Lower lobe of right lung (tissue), 2 donors: ENCODE measurements at places on chromosomes 12 and 14. TPM values are rescaled to one million over a fixed set of nuclear protein-coding genes. Genes with fewer than 3 reads are reported as not detected.
A peak's percentile ranks its signal among the peaks of the same experiment; 100 is the strongest.

- no peak for DNase-seq
Measured at GRCh38 chr12:95319694-95320331, 102.2 kb downstream of the VEZT start.

DNA sequence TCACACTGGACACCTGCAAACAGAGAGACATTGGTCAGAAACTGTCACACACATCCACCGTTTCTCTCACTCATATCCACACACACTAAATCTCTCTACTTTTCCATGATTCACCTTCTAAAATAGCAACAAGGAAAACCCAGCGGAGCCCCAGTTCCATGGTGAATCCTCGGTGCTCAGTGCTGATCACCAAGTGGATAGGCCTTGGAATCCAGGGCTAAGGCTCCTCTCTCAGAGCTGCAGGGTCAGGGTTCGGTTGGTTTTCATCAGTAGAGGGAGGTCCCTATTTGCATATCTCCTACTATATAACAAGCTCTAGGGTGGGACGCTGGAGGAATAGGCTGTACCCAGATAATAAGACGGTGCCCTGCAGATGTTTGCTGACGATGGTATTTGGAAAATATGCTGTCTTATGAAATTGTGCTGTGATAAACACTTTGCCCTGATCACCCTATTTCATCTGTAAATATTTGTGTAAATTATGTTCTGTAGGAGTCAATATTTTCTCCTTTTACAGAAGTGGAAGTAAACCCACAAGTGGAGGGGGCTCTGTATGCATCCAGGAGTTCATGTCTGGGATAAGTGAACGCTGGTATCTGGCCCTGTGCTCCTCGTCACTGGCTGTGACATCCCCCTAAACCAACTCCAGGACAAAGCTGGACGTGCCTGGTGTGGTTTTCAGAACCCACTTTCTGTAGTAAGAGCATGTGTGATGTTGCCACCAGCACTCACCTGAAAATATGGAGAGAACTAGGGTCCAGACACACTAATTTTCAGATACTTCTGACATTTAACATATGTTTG, 709.2 kb downstream of the TMEM121 start:
- DNase-seq = no peak

GRCh38 chr12:32379213-32379612, 20.1 kb upstream of the FGD4 start:
- no peak for DNase-seq

- DNase-seq = peak; percentile 52
Measured at GRCh38 chr12:52215587-52216031, 17.4 kb upstream of the KRT7 start.

DNA sequence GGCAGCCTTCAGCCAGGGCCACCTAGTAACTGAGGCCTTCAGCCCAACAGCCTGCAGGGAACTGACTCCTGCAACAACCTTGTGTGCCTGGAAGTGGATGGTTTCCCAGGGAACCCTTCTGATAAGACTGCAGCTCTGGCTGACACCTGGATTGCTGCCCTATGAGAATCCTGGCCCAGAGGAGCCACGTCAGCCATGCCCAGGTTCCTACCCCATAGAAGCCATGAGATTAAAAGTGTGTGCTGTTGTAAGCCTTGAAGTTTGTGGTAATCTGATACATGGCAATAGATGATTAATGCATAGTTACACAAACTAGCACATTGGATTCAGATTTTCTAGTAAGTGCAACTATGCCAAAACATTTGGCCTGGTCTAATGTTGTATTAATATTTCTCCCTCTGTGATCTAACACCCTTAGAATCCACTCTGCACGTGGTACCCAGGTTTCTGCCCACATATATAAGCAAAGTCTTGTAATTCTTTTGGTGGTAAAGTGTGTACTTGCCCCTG, 64.8 kb upstream of the BEGAIN start:
- DNase-seq = no peak

GRCh38 chr12:56682323-56682722, 5.8 kb downstream of the PTGES3 start:
- no peak for DNase-seq

- DNase-seq = no peak
Measured at GRCh38 chr14:22555384-22556011, 33.5 kb downstream of the DAD1 start.

- no peak for DNase-seq
Measured at GRCh38 chr14:45940318-45940717, 687.3 kb upstream of the MIS18BP1 start.

DNA sequence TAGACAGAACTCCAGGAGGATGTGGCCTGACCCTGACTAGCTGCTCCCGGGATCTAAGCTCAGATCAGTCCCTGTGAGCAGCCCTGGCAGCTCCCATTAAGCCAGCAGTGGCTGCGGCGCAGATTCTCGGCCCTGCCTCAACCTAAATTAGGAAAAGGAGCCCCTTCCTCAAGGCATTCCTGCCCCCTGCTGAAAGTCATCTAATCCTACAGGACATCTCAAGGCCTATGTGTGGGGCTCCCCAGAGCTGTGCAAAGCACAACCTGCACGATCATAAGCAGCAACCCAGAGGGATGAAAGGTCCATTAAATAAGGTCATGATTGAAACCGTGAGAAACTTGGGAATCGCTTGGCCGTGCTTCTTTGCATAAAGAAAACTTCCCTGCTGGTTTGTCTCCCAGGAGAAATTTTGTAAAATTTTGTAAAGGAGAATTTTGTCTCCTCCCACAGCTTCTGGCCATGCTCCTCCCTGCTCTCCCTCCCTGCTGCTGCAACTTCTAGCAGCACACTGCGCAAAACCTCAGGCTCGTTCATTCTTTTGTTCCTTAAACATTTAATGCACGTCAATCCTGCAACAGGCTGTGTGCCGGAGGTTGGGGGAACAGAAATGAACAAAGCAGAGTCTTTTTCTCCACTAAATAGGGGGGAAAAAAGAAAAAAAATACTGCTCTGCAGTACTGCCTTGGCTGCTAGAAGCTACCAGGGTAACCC, 96.6 kb upstream of the SLC35F4 start:
- DNase-seq = no peak

GRCh38 chr12:85698937-85699336, 137.3 kb downstream of the RASSF9 start:
- no peak for DNase-seq

DNA sequence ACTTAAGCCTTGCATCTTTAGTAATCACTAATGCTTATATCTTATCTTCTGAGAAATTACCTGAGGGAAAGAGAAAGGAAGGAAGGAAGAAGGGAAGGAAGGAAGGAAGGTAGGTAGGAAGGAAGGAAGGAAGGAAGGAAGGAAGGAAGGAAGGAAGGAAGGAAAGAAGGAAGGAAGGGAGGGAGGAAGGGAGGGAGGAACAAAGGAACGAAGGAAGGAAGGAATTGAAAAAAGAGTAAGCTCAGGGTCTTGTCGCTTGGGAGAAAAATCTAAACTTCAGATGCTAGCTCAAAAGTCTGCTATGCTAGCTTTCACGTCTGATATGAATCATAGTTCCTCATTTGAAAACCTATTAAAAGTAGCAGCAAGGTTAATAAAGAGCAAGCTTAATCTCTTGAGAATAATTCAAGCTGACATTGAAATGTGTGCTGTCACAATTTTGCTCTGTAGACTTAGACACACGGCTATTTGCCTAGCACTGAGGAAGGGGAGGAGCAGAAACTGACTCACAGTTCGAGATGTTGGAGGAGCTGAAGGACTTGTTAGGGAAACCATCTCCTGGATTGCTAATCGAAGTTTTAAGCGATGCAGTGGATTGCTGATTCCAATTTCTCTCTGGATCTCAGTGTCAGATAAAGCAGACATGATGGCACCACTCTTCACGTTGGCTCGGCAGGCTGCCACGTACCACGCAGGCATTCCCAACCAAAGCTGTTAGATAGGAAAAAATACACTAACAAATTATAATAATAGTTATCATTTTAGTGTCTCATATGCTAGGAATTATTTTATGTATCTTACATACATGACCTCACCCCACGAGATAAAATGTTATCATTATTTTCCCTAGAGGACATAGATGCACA, 216.7 kb downstream of the ACSS3 start:
- DNase-seq = no peak

DNA sequence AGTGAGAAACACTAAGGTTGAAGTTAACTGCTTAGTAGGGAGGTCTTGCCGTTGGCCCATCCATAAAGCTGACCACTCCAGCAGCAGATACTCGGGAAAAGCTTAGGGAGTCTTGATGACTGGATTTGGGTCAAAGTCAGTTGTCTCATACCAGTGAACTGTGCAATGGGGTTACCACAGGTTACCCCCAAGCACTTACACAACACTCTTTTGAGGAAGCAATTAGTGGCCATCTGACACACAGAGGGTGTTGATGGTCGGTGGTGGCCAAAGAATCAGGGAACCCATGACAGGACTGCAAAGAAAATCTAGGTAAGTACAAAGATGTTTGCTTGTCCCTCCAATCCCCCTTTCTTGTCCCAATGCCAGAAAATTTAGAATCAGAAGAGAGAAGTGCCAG, 410.2 kb downstream of the APAF1 start:
- no peak for DNase-seq

- DNase-seq = no peak
Measured at GRCh38 chr14:68638141-68638999, 154.5 kb downstream of the ZFP36L1 start.

GRCh38 chr14:90548455-90548854, 151.6 kb downstream of the CALM1 start:
- no peak for DNase-seq

GRCh38 chr14:97056086-97056485, 258.9 kb downstream of the VRK1 start:
- no peak for DNase-seq

- DNase-seq = no peak
Measured at GRCh38 chr12:96719660-96720362, 187.2 kb upstream of the NEDD1 start.

- no peak for DNase-seq
Measured at GRCh38 chr12:9048930-9049329, 59.6 kb downstream of the KLRG1 start.

- DNase-seq = no peak
Measured at GRCh38 chr14:25477316-25478098, 427.6 kb upstream of the STXBP6 start.

GRCh38 chr12:111557271-111558106, 41.6 kb downstream of the ATXN2 start:
- DNase-seq = no peak

DNA sequence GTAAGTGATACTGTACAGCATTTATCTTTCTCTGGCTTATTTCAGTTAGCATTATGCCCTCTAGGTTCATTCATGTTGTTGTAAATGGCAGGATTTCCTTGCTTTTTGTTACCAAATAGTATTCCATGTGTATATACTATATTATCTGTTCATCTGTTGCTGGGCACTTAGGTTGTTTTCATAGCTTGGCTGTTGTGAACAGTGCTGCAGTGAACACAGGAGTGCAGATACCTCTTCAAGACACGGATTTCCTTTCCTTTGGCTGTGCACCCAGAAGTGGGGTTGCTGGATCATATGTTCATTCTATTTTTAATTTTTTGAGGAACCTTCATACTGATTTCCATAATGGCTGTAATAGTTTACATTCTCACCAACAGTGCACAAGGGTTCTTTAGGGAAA, 21.5 kb downstream of the EP400 start:
- no peak for DNase-seq

DNA sequence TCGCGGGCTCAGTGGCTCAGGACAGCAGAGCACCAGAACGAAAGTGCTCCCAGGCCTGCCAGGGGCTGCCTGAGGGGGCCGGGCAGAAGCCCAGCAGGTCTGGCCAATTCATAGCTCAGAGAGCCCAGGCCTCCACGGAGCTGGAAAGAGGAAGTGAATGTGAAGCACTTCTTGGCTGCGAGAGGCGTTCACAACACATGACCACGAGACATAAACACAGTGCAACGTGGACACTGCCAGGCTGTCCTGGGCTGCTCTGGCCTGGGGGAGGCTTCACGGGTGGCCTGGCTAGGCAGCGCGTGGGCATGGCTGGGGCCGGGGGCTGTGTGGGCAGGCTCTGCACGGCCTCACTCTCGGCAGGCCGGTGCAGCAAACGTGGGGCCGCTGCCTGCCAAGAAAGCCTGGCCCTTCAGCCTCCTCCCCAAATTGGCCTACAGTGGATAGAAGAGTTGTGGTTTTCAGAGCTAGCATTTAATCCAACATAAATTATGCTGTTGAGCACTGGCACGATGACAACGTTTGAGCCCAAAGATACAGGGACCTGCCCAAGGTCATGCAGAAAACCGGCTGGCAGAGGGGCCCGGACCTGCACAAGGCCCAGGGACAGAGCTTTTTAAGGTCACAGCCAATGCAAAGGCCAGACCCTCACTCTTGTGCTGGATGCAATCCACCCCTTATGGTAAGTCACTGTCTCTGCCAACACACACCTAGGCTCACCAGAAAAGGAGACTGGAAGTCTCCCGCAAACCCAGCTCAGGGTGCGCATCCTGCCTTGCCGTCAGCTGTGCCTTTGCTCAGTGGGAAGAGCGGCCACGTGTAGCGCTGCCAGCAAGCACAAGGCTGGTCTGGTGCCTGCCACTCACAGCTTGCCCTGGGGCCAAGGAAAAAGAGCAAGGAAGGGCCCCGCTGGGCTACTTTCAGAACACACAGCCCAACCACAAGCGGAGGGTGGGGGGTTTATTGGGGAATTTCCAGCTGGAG, 8.6 kb downstream of the SLC25A29 start:
- peak; percentile 82 for DNase-seq

GRCh38 chr12:11927286-11927935, 143.3 kb upstream of the BCL2L14 start:
- no peak for DNase-seq

GRCh38 chr14:61222388-61222787, 58.8 kb downstream of the TMEM30B start:
- DNase-seq = no peak

DNA sequence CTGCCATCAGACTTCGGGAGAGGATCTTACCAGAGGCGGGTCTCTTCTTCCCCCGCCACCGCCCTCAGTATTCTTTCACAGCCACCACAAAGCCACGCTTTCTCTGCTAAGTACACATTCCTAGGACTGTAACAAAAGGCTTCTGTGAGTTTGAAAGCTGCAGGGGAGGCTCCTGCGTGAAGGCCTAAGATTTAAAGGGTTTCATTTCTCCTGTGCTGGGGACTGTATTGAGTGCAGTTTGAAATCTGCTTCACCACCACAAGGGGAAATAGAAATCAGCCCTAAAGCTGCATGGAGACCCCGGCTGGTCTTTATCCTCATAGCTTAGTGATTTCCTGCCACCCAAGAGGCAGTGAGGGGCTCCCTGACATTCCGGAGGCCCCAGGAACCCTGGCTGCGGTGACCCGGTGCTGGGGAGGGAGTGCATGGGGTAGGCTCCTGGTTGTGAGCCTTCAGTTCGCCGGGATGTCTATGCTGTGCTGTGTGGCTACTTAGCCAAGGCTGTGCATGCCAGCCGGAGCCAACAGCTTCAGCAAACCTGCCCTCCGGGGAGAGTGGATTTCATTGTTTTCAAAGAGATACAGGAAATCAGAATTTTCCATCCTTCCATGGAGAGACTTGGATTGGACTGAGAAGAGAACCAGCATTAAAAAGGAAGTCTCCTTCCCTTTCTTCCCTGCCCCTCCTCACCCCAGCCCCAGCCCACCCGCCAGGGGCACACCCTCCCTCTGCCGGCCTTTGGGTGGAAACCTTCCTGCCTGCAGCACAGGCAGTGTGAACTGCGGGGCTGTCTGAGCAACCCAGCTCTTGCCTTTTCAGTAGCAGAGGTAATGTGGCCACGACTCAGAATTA, 163.3 kb downstream of the ETV6 start:
- DNase-seq = no peak

The DAO gene
- total RNA-seq = not detected

The TSPAN19 gene
- 6.6 TPM for total RNA-seq

The SPIC gene
- not detected for total RNA-seq

The BDKRB2 gene
- total RNA-seq = 1.3 TPM

The PLEKHG7 gene
- 1.6 TPM for total RNA-seq

The TMEM132C gene
- 1.6 TPM for total RNA-seq

The NKX2-8 gene
- 1.2 TPM for total RNA-seq

The ACIN1 gene
- total RNA-seq = 163 TPM

The CLEC1A gene
- total RNA-seq = 9.7 TPM
